ENCODE measurements at places on chromosomes 11 and 22.

- DNase-seq, result no peak
These were observed 79.8 kb downstream of the C11orf58 start for GRCh38 chr11:16818284-16818683.

- no peak for DNase-seq
These were observed 25.5 kb upstream of the EHF start for GRCh38 chr11:34595391-34595790.

DNA sequence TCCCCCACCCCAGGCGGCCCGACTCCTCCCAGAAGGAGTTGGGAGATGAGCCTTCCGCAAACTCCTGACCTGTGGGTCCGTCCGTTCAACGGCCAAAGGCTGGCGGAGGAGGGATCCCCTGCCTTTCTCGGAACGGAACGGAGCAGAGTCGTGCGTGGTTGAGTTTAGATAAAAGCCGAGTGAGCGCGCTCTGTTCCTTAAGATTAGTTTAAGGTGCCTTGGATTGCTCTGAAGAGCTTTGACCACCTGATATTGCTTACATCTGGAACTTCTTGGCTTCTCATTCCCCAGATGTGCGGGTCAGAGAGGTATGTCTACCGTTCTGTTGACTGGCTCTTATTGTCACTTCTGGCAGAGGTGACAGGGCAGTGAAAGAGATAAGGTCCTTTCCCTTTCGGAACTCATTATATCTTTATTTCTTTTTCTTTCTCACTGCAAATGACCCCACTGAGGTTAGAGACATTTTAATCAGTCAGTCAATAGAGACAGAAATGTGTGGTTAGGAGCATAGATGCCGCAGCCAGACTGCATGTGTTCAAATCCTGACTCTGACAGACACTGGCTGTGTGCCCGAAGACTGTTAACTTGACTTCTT is at the start of gene TRIM6:
Gene TRIM6, plus strand, starts transcription at position 31 of the 595 bp plus-strand sequence. Its CDS starts 261 bp downstream, at position 292.
- peak; percentile 5 for DNase-seq

DNA sequence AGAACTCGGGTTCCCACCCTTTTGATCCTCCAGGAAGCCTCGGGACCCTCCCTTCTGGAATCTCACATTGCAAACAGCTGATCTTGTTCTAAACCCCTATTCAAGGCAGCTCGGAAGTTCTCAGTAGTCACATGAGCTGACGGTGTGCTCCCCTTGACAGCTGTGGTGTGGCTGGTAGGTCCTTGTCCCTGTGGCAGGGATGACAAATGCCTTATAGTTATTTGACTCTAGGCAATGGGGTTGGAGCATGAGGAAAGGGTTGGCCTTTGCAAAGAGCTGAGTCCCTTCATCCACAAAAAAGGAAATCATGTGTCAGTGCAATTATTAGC is 23.6 kb downstream of the EIF4G2 start:
- DNase-seq, result no peak

DNA sequence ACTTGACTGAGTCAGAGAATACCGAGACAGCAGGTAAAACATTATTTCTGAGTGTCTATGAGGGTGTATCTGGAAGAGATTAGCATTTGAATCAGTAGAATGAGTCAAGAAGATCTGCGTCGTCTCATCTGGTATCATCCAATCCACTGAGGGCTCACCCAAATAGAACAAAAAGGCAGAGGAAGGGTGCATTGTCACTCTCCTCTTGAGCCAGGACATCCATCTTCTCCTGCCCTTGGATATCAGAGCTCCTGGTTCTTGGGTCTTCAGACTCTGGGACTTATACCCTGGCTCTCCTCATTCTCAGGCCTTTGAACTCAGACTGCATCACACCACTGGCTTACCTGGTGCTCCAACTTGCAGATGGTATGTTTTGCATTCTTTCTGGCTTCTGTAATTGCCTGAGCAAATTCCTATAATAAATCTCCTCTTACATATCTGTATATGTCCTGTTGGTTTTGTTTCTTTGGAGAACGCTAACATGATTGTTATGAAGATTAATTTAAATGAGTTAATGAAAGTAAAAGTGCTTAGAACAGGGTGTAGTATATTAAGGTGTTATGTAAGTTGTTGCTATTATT is 49.3 kb downstream of the ME3 start:
- no peak for DNase-seq

DNA sequence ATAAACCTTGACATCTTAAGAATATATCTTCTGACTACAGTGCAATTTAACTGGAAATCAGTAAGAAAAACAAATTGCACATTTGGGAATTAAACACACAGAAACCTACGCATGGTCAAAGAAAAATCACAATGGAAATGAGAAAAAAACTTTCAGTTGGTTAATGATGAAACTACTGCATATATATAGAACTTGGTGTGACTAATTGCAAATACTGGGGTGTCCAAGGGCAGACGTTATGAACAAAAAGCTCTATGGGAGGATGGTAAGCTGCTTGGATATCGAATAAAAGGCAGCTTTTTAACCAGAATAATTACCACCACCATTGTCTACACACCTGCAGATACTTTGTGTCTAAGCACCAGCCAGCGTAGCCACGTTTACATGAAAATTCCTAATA is 791 bp downstream of the GDPD4 start:
- no peak for DNase-seq

DNA sequence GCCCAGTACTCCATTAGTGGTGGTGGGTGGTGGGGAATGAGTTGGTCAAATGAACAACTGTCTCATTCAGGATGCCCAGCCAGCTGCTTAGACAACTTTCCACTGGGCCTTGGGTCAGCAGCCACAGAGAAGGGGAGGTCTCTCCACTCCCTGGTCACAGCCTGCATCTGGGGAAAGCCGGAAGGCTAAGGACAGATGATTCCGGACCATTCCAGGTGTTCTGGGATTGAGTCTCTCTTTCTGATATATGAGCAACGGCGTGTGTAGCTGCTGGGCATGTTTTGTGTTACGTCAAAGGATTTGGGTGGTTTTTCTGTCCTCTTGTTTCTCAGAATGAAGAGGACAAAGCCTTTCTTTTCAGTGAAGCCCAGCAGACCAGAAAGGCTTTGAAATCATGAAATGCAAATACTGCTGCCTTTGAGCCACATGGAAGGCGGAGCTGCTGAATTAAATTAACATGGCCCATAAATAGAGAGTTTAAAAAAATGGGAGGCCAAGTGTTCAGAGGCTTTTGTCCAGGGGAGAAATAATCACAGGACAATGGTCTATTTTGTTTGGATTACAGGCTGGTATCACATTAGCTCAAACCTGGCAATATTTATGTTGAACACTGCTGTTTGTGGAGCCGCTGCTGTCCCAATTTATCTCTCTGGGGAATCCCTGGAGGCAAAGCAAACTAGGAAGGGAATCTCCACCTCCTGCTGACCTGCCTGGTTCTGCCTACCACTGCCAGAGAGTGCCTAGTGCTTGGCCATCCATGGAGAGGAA is 234.4 kb upstream of the E2F8 start:
- no peak for DNase-seq
